Chondrocyte (in vitro differentiated cells): ENCODE measurements at places on chromosomes 3 and 15.

- no peak for DNase-seq
Observed at GRCh38 chr15:44081026-44082013, 113.8 kb downstream of the FRMD5 start.

DNA sequence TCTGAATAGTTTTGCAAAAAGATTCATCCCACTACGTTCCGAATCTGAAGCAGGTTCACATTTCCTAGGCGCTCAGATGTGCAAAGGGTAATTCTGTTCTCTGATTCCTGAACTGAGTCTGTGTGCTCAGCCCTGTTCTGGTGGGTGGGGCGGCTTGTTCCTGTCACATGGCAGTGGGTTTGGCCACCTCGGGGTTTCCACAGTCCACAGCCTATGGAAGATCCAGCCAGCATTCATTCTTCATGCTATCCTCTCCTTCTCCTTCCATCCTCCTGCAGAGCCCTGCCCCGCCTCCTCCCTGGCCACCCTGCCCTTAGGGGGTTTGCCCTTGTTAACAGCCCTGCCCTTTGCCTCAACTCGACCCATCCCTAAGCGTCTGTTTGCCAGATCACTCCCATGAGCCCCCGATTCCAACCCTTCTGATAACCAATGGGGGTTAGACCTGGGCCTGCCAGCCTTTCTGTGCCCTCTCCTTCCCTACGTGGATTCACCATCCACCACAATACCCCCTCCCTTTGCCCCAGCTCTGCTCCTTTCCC is 31.0 kb downstream of the PRR20G start:
- DNase-seq, result no peak

- no peak for DNase-seq
Observed at GRCh38 chr15:52148403-52148802, 35.8 kb upstream of the BCL2L10 start.

- DNase-seq, result no peak
Observed at GRCh38 chr15:66484539-66485112, 12.9 kb downstream of the SNAPC5 start.

- DNase-seq, result no peak
Observed at GRCh38 chr3:26960382-26960781, 337.8 kb downstream of the LRRC3B start.

DNA sequence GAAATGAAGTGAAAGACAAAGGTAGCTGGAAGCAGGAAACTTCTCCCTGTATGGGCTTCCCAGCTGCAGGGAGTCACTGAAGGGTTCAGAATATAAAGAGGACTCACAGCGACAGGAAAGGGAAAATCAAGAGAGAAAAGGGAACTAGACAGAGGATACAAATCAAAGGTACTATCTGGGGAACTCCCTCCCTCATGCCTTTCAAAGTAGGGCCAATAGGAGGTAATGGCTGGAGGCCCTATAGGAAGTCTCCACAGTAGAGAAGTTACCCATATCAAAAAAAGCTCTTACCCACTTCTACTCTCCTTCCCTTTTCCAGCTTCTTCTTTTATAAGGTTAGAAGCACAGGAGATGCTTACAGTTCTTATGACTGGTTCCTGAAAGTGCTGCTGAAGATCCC is 43.5 kb downstream of the FMN1 start:
- no peak for DNase-seq

GRCh38 chr15:96947296-96948229 is 617.1 kb downstream of the NR2F2 start:
- no peak for DNase-seq

GRCh38 chr3:188749010-188749617 is 422.7 kb upstream of the TPRG1 start:
- DNase-seq, result no peak

- no peak for DNase-seq
Observed at GRCh38 chr15:59948924-59949613, 55.0 kb upstream of the FOXB1 start.

DNA sequence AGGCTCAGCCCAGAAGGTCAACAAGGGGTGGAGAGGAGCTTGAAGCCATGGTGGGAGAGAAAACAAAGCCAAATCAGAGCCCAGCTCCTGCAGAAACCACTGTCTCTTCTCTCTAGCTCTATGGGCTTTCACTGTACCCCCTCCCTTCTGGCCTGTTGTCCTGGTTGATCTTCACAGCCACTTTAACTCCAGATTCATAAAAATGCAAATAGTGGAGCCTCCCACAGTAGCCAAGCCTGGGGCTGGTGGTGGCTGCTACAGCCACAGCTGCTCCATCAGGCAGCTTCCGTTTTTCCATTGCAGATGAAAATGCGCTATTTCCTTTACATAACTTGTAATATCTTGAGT is 20.7 kb upstream of the CAV3 start:
- DNase-seq, result no peak

DNA sequence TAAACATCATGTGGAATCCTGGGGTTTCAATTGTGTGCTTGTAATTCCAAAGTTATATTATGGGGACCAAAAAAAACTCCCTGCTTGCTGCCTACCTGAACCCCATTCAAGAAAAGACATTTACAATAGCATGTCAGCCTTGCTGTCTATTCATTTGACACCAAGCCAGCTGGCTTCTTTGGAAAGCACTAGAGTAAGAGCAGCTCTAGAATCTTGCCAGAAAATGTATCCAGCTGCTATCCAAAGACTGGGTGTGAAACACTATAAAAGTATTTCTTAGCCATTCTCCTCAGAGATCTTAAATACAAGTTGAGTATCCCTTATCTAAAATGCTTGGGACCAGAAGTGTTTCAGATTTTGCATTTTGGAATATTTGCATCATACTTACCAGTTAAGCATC is 87.4 kb downstream of the RAD18 start:
- no peak for DNase-seq

- no peak for DNase-seq
Observed at GRCh38 chr15:38560456-38560926, 4.1 kb downstream of the RASGRP1 start.

DNA sequence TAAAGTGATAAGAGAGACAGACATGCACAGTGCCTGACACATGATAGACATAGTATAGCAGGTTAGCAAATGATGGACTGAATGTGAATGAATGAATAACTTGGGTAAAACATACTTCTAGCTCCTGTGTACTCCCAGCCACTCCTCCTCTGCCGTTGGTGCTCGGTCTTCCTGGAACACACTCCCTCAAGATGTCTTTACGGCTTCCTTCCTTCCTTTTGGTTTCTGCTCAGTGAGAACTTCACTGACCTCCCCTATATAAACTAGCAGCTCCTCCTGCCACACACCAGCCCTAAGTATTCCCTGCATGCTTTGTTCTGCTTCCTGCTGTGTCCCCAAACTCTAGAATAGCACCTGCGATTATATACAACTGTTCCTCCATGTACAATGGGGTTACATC is 50.2 kb downstream of the RAD54L2 start:
- DNase-seq, result no peak

GRCh38 chr3:45125550-45126026 is 20.6 kb downstream of the CDCP1 start:
- DNase-seq, result no peak

DNA sequence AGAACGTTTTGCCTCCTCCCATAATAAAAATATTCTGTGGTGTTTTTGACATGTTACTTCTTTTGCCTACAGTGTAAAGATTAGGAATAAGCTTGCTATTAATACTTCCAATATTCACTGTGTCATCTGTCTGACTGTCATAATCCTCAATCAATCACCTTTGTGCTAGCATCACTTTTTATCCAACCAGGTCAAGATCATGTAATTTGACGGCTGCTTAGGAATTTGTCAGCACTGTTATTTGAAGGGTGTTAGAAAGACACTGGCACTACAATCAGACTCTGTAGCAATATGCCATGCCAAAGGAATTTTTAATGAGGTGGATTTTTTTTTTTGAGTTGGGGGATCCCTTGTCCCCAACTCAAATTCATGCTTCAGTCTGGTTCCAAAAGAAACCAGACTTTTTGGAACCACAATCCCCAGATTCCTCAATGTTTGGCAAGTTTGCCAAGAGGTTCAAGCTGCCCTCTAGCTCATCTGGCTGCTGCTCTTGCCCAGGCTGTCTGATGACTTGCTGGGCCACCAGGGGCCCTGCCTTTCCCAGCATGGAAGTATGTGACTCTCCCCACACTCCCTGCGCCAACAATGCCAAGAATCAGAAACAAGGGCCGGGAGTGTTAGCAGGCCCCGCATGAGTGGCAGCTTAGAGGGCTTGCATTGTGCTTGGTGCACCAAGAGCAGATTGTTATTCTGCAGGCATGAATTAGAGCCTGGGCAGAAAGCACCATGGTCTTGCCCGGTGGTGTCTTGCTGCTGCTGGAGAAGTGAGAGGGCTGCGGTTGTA is 58.6 kb upstream of the TSC22D2 start:
- DNase-seq, result no peak

GRCh38 chr3:195198426-195199346 is 72.3 kb downstream of the XXYLT1 start:
- no peak for DNase-seq

GRCh38 chr15:75531041-75531450 is 48.1 kb downstream of the PTPN9 start:
- no peak for DNase-seq

GRCh38 chr3:183497313-183497712 is 58.2 kb downstream of the KLHL6 start:
- no peak for DNase-seq

GRCh38 chr3:143123353-143123984 is 3.9 kb downstream of the CHST2 start:
- no peak for DNase-seq

DNA sequence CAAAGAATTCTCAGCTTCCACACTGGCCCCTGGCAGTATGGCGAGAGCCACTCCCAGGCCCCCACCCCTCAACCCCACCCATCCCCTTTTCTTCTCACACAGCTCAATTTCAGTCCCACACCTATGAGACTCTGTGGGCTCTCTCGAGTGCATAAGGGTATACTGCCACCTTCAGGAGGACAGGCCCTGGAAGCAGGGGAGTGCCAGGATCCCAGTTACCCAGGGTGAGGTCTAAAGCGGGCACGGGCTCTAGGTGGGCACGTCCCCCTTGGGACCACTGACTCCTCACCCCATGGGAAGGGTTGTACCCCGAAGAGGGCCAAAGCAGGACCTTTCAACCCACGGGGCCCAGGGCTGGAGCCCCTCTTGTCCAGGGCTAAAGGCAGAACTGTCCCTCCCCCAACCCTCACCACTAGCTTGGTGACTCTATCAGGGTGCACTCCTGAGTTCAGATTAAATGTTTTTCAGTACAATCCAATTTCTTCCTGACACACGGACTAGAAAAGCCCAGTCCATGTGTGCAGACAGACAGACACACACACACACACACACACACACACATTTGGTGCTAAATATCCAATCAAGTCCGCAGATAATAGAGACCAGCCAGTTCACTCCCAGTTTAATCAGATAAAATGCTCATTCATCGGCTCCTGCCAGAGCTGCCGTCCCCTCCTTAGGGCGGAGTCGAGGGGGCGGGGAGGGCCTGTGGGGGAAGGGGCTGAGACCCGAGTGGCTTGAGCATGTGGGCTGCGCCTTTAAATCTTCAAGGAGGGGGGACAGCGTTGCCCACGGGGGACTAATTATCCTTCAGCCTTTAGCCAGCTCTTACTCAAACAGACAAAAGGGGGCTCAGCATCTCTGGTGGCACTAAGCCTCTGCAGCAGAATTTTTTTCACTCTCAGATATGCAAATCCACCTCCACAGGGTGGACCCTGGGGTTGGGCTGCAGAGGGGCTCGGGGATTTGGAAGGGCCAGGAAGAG is 59.3 kb downstream of the CYP11A1 start:
- DNase-seq, result no peak

DNA sequence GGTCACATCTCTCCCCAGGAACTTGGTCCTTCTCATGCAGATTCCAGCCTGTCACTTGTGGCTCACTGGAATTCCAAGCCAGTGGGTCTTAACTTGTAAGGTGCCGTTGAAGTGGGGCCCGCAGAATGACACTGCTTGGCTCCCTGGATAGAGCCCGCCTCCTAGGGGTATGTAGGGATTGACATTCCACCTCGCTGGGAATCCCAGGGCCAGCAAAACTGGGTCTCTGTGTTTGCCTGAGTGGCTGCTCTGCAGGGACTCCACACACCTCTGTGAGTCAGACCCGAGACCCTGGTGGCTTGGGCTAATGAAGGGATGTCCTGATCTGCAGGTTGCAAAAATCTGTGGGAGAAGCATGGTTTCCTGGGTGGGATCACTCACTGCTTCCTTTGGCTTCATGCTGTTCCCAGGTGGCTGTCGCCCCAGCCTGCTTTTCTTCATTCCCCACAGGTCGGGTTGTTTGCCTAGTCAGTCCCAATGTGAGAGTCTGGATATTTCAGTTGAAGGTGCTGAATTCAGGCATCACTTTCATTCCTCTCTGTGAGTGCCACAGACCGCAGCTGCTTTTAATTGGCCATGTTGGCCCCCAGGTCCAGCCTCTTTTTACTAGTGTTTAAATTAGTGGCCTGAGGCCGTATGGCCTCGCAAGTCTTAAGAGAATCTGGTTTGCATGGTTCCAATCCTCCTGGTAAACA is 156.0 kb upstream of the TRIM42 start:
- DNase-seq, result no peak

- DNase-seq, result no peak
Observed at GRCh38 chr3:106103383-106103782, 234.6 kb upstream of the CBLB start.

DNA sequence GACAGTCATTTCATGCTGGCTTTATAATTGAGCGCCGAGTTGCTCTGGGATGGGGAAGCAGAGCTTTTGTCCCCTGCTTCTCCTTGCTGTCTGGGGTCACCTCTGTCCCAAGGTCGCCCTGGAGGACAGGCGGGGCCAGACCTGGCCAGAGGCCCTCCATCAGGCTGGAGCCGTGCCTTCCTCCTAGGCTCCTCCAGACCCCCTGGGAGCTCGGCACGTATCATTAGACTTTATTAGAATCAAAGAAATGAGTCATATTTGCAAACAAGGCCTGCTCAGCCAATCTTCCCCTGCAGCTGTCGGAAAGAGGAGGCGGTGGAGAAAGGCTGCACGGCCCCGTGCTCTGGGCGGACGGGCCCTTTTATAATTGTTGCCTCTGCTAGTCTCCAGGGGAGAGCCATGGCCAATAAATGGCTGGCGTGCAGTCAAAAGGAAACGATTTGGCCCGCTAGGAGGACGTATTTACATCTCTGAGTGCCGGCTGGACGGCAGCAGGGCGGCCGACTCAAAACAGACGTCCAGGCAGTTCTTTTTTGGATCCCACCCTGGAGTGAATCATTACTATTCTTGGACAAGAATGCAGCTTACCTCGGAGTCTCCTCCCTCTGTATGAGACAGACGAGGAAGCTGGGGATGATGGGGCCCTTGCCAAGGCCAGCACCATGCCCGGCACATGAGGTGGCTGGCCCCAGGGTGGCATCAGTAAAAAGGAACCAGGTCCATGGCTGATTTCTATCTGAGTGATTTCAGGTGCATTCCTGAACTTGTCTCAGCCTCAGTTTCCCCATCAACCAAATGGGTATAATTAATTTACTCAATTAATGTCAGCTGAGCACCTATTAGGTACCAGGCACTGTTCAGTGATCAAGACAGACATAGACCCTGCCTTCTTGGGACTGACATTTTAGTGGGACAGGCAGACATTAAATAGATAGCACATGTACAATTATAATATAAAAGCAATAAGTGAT is 50.6 kb downstream of the SLC6A6 start:
- DNase-seq, result no peak

GRCh38 chr15:50828610-50829206 is 63.2 kb upstream of the SPPL2A start:
- DNase-seq, result no peak

GRCh38 chr15:61946778-61947177 is 113.5 kb downstream of the VPS13C start:
- no peak for DNase-seq

- DNase-seq, result no peak
Observed at GRCh38 chr15:74610302-74610951, 5.2 kb upstream of the CLK3 start.
